MCF 10A (cell line): ENCODE measurements at places on chromosomes 3 and 15. TPM values are rescaled to one million over a fixed set of nuclear protein-coding genes. Genes with fewer than 3 reads are reported as not detected.

Gene LINGO1
- not detected in 2 replicates for total RNA-seq

Gene SAMMSON
- total RNA-seq: not detected in 2 replicates

Gene FEZF2
- not detected in 2 replicates for total RNA-seq

Gene OR5K2
- not detected in 2 replicates for total RNA-seq
